OCI-LY7 (cell line): ENCODE measurements at places on chromosomes 6 and 20. TPM values are rescaled to one million over a fixed set of nuclear protein-coding genes. Genes with fewer than 3 reads are reported as not detected.

MDFI gene
- total RNA-seq: not detected in 2 replicates

ADAM33 gene
- not detected in 2 replicates for total RNA-seq

MCHR2 gene
- not detected in 2 replicates for total RNA-seq

GJA10 gene
- not detected in 2 replicates for total RNA-seq

TTBK1 gene
- total RNA-seq: 1.5 and 1.7 TPM in 2 replicates
